ENCODE measurements at places on chromosomes 16 and 17. TPM values are rescaled to one million over a fixed set of nuclear protein-coding genes. Genes with fewer than 3 reads are reported as not detected.

The TMEM100 gene
- total RNA-seq: not detected

The ETV4 gene
- not detected for total RNA-seq

GRCh38 chr16:86044241-86044671 is 145.3 kb downstream of the IRF8 start:
- DNase-seq: peak; percentile 23

GRCh38 chr16:4317532-4318450 is 1.9 kb downstream of the GLIS2 start:
- DNase-seq: no peak

DNA sequence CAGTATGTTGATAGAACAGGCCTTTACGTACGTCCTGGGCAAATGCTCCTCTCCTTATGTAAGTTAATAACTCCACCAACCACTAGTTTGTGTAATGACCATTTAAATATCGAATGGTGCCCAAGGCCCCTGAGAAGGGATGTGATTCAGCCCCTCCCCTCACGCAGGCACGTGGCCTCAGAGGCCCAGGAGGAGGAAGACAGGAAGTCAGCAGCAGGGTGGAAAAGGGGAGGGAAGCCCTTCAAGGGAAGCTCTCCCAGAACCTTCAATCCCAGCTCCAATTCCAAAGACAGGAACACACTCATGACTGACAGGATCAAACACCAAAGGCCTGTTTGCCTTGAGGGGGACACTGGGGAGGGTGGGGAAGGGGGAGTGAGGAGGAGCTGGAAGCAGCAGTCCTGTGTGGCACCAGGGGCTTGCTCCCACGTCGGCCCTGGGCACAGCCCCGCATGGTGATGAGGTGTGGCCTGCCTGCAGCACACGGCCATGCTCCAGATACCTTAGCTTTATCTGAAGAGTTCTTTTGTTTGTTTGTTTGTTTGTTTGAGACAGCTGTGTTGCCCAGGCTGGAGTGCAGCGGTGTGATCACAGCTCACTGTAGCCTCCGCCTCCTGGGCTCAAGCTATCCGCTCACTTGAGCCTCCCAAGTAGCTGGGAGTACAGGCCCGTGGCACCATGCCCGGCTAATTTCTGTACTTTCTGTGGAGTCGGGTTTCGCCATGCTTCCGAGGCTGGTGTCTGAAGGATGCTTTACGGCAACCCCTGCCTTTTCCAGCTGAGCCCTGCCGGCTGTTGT is 105.0 kb downstream of the ZNF778 start:
- DNase-seq: no peak

- DNase-seq: no peak
Measured at GRCh38 chr16:31486045-31486444, 3.1 kb downstream of the SLC5A2 start.

The TP53TG3D gene
- total RNA-seq: not detected

The CLTC gene
- total RNA-seq: 67.1 TPM

DNA sequence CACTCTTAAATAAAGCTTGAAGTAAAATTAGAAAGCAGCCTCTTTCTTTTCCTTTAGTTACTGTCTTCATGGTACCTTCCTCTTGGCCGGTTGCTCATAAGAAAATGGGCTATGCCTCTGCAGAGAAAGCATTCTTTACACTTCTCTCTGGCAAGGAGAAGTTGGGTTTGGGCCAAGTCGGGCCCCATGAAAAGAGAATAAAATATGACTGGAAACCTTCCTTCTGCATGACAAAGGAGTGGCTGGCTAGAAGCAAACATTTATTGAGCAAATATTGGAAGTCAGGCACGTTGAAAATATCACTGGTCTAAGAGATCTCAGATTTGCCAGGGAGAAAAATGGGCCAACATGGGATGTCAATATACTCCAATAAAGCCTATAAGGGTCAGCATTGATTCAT is 126.1 kb downstream of the CA10 start:
- DNase-seq: no peak

GRCh38 chr16:12511308-12511707 is 292.4 kb downstream of the CPPED1 start:
- no peak for DNase-seq

DNA sequence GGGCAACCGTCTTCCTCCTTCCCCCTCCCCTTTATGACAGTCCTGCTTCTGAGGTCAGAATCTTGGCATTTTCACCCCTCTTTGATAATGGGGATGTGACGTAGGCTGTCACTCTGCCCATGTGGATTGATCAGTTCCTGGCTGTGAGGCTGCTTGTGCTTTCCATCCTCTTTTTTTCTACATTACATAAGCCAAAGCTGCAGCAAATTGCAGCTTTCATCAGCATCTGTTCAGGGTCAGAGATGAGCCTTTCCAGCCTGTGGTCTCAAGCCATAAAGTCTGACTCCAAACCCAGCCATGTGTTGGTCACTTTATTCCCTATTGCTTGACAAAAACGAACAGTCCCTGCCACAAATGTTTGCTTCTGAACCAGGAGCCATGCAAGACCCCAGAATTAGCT is 535.1 kb downstream of the CDH11 start:
- no peak for DNase-seq

DNA sequence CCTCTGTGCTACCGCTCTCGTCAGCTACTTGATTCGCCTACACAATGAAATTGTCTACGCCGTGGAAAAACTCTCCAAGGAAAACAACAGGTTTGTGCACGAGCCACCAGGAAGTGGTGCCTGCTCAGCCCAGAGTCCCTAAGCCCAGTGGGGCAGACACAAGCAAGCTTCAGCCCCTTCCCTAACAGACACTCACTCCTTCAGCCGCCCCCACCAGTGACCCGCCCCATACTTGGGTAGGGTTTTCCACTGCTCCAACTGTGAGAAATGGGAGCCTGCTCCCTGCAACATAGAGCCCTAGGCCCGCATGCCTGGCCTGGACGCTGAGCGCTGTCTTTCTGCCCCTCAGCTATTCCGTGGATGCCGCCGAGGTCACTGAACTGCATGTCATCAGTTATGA is 28.6 kb upstream of the ENDOV start:
- DNase-seq: no peak

- DNase-seq: no peak
Measured at GRCh38 chr16:84234321-84235241, 5.2 kb downstream of the KCNG4 start.

- DNase-seq: no peak
Measured at GRCh38 chr17:80846932-80847331, 144.7 kb upstream of the CHMP6 start.

DNA sequence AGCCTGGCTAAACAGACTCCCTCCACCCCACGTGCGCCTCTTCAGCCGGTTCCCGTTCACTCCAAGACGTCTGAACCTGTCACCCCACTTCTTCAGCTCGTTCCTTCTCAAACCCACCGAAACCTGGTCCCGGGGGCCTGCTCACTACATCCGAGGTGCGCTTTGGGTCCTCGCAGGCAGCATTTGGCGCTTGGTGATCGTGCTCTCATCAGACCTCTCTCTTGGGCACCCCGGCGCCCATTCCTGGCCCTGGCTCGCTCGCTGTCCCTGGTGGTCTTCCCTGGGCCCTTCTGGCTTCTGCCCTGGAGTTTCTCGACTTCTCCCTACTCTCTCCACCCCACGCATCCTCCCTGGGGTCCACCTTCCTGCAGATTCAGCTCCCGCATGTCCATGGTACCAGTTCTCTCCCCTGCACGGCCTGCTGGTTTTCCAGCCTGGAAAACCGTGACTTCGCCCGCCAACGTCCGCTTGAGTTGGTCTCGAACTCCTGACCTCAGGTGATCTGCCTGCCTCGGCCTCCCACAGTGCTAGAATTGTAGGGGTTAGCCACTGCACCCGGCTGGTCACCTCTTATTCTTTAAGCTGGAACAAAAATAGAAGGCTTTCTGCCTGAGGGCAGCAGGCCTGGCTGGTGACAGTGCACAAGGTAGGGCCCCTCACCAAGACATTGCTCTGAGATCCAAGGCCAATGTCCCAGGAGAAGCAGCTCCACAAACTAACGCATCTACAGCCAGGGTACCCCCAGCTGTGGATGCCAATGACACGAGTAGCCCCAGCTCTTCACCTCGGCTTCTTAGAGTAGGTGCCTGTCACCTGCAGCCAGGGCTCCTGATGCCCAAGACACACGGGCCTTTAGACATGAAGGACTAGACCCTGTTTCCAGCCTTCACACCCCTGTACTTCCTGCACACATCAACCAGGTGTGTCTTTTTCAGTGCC is 1.1 kb upstream of the MEAK7 start:
- no peak for DNase-seq

DNA sequence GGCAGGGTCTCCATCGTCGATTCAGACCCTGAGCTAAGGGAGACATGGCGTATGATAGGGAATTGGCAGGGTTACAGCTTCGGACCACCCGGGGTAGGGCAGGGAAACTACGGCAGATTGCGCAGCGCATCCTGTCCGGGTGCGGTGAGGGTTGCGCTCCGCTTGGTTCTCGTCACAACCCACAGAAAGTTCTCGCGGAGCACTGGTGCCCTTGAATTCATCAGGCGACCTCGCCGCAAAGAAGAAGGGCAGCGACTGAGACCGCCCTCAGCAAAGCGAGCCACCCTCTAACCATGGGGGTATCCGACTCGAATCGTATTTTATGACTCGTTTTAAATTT is 1.2 kb downstream of the HS3ST3B1 start:
- DNase-seq: peak; percentile 72

- DNase-seq: no peak
Measured at GRCh38 chr17:43667947-43668348, 6.2 kb upstream of the MEOX1 start.

The NOS2 gene
- not detected for total RNA-seq

The PRAC1 gene
- not detected for total RNA-seq

The SMIM36 gene
- not detected for total RNA-seq

GRCh38 chr17:45265821-45266220 is 3.9 kb upstream of the SPATA32 start:
- DNase-seq: no peak

The C17orf50 gene
- not detected for total RNA-seq

DNA sequence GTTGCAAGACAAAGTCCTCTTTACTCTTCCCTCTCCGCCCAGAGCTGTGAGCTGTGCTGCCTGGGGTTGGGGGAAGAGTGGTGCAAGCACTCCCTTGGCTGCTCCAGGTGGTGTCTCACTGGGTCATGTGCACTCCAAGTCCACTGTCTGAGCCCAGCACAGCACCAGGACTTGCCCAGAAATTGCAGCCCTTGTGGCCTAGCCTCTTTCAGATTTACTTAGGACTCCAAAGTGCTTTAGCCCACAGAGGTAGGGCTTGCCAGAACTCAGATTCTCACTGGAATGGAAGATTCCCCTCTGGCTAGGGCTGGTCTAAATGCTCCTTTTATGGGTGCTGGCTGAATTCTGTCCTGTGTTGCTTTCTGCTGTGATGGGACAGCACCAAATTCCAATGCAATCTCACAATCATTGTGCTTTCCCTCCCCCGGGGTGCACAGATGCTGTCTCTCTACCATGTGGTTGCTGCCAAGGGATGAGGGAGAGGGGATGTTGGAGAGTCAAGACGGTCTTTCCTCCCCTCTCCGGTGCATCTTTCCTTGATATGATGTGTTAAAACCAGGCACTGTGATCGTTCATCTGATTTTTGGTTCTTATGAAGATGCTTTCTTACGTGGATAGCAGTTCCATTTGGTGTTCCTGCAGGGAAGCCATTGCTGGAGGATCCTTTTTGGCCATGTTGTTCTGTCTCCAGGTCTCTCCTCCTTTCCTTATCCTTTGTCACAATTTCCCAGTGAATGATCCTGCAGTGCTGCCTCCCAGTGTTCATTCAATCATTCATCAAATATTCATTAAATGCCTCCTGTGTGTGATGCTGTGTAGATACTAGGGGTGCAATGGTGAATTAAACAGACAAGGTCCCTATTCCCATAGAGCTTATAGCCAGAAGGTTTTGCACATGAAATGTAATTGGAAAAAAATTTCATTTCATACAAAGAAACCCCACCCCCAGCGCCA is 216.3 kb downstream of the SPECC1 start:
- no peak for DNase-seq

The PTGES3L gene
- 0.94 TPM for total RNA-seq

GRCh38 chr17:21286066-21286770 is 1.7 kb downstream of the MAP2K3 start:
- no peak for DNase-seq

- no peak for DNase-seq
Measured at GRCh38 chr16:73232555-73233328, 184.8 kb upstream of the ZFHX3 start.

DNA sequence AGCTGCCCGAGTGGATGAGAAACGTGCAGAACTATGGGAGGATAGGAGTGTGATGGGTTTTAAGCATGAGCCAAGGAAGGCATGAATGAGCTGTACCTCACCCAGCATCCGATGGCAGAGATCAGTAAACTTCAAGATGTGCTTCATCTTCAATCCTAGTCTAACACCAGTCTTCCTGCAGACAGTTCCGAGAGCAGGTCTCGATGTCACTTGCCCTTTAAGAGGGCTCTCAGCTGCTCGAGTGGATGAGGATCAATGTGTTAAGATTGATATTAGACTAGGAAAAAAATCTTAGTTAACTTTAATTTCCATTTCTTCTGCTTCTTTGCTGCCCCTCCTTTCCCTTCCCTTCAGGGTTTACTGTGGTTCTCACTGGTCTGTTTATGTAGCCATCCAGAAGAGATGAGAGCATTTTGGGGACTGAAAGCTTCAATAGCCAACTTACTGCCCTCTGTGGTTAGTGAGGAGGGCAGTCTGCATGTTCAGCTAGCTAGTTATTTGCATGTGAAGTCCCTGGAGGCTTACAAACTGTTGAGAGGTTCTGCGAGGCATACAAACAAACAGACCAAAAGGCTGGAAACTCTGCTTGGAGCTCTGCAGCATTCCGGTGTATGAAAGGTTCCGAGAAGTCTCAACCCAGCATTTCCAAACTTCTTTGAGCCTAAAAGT is 15.3 kb downstream of the KLHL36 start:
- DNase-seq: no peak

The CD300E gene
- total RNA-seq: 93.1 TPM

DNA sequence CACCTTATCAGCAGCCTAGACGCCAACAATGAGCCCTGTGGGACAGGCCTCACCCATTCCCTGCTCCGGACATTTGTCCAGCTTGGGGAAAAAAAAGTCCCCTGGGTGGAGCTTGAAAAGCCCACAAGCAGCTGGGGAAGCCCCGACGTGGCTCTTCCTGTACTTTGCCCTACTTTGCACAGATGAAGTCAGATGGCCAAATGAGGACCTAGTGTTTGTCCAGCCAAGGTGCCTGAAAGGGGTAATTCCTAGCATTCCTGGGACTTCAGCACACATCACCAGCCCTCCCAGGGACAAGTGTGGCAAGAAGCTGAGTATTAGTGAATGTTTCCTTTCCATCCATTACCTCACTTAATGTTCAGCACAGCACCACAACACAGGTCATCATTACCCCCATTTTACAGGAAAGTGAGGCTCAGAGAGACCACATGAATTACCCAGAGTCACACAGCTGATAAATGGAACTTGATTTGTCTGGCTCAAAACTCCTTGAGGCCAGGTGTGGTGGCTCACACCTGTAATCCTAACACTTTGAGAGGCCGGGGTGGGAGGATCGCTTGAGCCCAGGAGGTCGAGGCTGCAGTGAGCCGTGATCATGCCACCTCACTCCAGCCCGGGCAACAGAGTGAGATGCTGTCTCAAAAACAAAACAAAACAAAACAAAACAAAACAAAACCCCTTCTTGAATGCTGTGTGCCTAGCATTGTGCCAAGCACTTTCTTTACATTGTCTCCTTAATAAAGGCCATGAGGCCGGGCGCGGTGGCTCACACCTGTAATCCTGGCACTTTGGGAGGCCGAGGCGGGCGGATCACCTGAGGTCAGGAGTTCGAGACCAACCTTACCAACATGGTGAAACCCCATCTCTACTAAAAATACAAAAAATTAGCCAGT is 19.9 kb upstream of the PLLP start:
- DNase-seq: no peak

The MPV17L gene
- 0.05 TPM for total RNA-seq
